ENCODE measurements at places on chromosomes 7 and 10. TPM values are rescaled to one million over a fixed set of nuclear protein-coding genes. Genes with fewer than 3 reads are reported as not detected.
A peak's percentile ranks its signal among the peaks of the same experiment; 100 is the strongest.

- no peak for DNase-seq
Observed at GRCh38 chr7:15862781-15863165, 176.3 kb upstream of the MEOX2 start.

KMT2E gene
- total RNA-seq: 81.3 TPM

GPR141 gene
- total RNA-seq: not detected

DNA sequence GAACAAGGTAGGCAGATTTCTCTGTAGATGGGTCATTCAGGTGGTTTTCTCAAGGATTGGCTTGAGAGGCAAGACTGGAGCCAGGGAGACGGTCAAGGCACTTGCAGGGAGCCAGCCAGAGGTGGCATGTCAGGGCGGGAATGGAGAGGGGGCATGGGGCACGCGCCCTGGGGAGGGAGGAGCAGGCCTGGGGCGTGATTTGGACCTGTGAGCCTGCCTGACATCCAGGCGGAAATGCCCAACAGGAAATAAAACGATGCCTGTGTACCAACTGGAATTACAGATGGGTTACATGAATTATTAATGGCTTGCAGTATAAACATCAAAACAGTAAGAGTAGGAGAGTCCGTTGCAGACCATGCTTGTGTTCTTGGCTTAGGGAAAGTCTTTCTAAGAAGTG, 8.6 kb upstream of the SUN1 start:
- no peak for DNase-seq

DNA sequence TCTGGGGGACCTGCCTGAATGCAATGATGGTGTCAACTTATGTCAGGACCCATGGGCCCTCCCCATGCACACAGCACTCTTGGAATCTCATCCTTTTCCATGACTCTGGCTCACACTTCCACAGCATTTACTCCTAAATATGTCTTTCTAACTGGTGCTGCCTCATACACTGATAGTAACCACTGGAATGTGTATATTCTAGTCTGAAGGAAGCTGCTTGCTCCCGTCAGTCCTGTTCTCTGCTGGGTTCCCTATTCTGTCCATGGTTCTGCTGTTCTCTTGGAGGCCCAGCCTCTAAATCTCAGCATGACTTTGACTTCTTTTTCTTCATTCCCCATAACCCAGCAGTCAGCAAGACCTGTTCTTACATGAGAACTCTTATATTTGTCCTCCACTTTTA, 1055.1 kb downstream of the KCNMA1 start:
- no peak for DNase-seq

GRCh38 chr10:4512671-4513240, 313.3 kb upstream of the AKR1E2 start:
- DNase-seq: peak; percentile 67

DNA sequence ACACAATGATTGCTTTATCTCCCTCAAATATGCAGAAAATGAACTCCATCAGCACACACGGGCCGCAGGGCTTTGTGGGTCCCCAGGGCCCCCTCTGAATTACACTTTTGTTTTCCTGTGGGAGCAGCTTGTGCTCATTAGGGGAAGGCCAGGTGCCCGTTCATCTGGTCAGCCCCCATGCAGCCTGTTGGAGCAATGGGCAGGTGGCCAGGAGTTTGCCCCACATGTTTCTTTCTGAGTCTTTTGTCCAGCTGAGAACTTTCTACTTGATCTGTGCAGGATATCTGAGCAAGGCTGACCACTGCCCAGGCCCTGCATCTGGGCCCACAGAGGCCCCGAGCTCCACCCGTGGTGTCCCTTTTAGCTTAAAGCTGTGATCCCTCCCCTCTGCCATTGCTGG, 105.3 kb upstream of the FAM20C start:
- no peak for DNase-seq

SYT15 gene
- total RNA-seq: 2.7 TPM

DNA sequence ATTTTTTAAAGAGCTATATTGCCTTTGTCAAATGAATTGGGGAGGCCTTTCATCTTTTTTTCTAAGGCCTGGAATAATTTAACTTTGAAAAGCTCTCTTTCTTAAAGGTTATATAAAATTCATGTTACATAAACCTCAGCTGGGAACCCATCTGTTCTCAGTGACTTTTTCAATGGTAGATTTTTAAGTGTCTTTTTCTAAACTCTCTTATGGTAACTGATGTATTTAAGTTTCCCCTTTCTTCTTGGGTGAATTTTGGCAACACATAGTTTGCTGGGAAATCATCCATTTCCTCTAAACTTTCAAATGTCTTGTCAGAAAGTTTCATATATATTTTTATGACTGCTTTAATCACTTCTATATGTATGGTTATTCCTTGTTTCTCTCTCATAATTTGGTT, 362.2 kb upstream of the KLF6 start:
- DNase-seq: no peak

HOXA1 gene
- not detected for total RNA-seq

DNA sequence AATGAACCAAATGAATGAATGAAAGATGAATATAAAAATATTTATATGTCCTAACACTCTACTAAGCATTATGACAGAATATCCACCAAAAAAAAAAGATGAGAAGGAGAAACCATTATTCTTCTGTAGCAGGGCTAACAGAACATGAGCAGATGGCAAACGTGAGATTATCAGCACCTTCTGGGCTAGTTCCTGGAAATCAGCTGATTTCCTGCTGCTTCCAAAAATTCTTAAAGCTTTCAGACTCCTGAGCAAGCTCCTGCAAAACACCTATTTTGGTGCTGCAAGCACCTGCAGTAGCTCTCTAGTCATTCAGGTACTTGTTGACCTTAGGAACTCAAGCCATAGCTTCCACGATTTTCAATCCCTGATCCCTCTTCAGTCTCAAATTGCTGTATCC, 51.8 kb downstream of the NPSR1 start:
- no peak for DNase-seq

- DNase-seq: no peak
Observed at GRCh38 chr10:54962134-54962900, 161.3 kb upstream of the PCDH15 start.

Measured in right atrium auricular region (tissue), 2 donors.